ENCODE measurements at places on chromosomes 13 and 19.

DNA sequence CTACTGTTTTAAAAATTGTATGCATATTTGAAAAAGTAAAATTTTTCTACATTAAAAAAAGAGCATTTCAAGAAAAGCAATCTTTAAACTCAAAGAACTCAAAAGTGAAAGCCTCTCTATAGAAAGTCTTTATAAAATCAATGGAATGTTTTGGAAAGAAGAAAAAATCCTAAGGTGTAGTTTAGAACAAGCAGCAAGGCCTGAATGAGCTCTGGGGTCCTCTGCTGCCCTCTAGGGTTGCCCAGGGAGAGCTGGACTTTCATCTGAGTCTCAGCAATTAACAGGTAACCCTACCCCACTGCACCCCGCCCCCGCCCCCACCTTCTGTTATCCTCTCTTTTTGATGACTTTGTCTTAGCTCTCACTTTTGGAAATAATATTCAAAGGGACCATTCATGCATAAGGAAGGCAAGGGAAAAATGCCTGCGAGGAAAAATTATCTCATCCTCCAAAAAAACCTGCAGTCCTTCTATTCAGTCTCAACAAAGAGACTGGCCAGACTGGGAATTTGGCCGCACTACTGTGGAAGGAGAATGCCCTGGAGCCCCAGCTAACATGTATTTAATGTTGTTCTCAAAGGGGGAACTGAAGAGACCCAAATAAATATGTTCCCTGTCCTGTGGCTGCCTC, 24.1 kb downstream of the SLC25A30 start:
- no peak for DNase-seq

DNA sequence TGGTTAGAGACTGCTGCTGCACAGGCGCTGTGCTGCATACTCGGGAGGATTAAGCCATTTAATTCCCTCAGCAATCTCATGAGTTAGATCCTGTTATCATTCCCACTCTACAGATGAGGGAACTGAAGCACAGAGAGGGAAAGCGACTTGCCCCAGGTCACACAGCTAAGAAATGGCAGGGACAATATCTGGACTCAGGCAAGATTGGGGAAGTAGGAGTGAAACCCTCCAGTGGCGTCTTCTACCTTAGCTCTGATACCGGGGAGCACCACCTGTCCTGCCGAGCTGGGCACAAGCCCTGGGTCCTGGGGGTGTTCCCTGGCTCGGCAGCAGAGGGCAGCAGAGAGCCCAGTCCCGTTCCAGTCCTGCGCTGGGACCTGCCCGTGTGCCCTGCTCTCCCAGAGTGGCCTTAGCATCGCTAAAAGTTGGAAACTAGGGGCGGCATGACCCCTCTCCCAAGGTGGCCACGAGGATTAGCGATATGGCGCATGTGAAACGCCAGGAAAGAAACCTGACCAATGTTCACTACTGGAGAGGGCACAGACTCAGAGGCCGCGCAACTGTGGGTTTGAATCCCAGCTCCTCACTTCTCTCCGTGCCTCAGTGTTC, 20.5 kb downstream of the CYTH2 start:
- DNase-seq: peak; percentile 74

GRCh38 chr13:111117289-111117688, 2.2 kb downstream of the ARHGEF7 start:
- no peak for DNase-seq

GRCh38 chr13:71886880-71887279, 19.9 kb upstream of the DACH1 start:
- DNase-seq: no peak

GRCh38 chr13:43730642-43731041, 56.1 kb downstream of the ENOX1 start:
- DNase-seq: peak; percentile 54

- no peak for DNase-seq
These were observed 48.2 kb upstream of the CALM3 start for GRCh38 chr19:46552891-46553290.

DNA sequence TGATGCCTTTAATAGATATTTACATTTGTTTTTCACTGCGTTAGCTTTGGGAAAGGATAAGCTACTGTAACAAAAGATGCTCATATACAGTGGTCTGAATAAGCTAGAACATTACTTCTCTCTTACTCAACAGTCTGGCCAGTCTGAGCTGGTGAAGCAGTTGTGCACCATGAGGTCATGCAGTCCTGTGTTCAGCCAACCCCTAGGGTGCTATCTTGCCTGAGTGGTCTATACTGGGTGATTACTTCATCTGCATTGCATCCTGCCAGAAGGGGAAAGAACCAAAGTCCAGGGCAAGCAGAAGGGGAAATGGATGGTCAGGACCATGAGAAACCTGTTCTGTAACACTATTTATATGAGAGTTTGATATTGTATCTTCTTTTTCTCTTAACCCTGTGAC, 31.5 kb downstream of the ERCC5 start:
- DNase-seq: no peak

DNA sequence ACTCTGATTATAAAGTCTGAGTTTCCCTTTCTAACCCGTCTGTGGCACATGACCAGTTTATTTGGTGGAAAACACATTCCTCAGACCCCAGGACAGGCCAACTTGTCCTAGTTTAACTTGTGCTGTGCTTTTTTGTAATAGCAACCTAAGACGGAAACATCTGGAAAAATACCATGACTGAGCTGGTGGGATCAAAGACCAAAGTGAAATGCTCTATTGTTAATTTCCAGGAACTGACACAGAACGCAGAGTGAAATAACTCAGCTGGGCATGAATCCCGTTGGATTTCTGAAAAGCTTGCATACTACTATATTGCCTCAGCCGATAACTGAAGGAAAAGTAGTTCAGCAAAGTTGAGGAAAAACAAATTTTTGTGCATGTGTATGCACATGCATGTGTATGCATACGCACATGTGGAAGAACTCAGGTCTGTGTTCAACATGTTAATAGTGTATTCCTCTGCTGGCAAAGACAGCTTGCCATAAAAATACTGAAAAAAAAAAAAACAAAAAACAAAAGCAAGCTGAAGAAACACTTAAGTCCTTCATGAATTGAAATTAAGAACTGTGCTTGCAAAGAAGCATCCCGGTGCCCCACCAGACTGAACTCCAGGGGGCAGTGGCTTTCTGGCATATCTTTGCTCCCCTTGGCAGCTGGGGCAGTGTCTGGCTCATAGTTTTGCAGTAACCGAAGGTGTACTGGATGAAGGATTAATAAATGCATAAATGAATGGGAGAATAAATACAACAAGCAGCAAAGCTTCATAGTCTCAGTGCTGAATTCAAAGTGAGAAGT, 187.8 kb downstream of the LHFPL6 start:
- peak; percentile 64 for DNase-seq

DNA sequence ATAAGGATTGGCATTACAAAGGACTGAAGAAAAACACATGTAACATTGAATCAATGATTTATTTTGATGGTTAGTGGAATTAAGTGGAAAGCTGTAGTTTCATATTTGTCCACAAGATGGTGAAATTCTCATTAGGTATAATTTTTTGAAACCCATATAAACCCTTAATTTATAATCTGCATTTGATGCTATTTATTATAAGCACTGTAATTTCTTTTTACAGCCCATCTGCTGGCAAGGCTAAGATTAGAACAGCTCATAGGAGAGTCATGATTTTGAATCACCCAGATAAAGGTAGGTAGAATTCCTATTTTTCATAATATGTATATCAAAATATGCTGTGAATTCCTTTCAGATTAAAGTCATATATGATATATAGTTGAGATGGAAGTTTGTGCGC, 62.2 kb downstream of the DNAJC15 start:
- DNase-seq: no peak

DNA sequence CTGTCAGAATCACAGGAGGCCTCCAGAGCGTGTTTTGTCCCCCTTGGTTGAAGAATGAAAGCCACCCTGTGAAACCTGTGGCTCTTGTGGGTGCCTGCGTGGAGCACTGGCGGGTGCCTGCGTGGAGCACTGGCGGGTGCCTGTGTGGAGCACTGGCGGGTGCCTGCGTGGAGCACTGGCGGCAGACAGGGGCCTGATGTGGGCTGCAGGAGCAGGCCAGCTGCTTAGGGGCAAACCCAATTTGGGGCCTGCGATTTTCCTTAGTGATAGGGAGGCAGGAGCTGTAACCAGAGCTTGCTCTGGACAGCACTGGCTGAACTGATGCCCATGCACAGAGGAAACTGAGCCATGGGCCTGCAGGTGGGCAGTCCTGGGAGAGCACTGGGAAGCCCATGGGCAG, 24.3 kb downstream of the ARHGEF7 start:
- DNase-seq: no peak

DNA sequence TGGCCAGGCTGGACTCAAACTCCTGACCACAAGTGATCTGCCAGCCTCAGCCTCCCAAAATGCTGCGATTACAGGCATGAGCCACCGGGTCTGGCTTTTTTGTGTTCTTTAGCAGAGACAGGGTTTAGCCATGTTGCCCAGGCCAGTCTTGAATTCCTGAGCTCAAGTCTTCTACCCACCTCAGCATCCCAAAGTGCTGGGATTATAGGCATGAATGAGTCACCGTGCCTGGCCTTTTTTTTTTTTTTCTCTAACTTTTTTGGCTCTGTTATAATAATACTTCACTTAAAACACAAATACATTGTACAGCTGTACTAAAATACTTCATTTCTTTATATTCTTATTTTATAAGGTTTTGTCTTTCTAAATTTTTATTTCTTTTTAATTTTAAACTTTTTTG, 599.5 kb upstream of the PCDH9 start:
- no peak for DNase-seq

- DNase-seq: no peak
These were observed 23.9 kb downstream of the PIBF1 start for GRCh38 chr13:72805676-72806346.

DNA sequence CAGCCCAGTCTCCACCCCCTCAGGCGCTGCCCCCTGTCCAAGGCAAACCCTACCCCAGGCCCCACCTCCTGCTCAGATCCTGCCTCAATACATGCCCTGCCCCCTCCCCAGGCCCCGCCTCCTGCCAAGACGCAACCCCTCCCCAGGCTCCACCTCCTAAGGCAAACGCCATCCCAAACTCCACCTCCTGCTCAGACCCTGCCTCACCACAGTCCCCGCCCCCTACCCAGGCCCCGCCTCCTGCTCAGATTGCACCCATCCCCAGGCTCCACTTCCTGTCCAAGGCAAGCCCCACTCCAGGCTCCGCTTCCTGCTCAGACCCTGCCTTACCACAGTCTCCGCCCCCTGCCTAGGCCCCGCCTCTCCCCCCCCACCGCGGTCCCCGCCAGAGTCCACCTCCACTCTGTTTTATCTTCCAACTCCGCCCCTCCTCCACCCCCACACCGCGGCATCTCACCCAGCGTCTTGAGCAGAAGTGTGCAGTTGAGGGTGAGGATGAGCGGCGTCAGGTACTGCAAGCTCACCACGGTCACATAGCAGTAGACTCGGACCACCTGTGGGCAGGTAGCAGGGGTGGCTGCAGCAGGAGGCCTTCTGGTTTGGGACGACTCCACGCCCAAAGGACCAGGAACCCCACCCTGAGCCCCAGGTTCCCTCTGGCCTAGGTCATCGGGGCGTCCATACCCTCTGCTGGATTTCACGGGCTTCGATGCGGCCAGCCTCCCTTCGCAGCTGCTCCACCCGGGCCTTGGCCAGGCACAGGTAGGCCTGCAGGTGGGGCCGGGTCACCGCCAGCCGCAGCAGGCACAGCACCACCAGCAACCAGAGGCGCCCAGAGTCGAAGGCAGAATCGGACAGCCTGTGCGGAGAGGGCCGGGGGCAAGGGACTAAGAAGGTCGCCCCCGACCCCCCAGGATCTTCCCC, 17.7 kb downstream of the TMEM161A start:
- DNase-seq: peak; percentile 81

DNA sequence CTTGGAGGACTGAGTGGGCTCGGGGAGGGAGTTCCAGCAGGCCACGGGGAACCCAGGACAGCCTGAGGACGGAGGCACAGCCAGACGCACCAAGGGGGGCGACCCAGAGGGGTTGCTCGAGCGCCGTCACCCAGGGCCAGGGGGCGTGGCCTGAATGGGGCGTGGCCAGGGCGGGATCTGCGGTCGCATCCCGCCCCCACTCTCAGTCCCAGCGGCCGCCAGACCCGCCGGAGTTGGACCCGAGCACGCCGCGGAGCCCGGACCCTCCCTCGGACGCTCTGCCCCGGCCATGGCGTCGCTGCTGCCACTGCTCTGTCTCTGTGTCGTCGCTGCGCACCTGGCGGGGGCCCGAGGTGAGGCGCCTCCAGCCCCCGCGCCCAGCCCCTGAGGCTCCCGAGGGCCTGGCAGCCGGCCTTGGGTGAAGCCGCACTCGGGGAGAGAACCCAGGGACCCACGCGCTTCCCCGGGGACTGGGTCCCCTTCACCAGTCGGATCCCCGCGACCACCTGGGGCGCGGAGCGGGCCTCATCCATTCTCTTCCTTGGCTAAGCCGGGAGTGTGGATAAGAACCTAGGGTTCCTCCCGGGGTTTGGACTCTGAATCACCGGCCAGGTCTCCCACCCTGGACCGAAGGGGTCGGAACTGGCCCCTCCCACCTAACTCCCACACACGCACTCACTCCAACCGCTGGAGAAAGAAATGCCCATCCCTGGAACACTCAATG, at the start of gene CILP2:
Gene CILP2 (plus strand): TSS at position 205 of the 724 bp plus-strand sequence. CDS start 85 bp downstream, at position 290.
- peak; percentile 80 for DNase-seq

GRCh38 chr13:86725105-86725504, 925.9 kb upstream of the SLITRK6 start:
- no peak for DNase-seq

- DNase-seq: no peak
These were observed 5.2 kb upstream of the BCAM start for GRCh38 chr19:44803442-44804428.

DNA sequence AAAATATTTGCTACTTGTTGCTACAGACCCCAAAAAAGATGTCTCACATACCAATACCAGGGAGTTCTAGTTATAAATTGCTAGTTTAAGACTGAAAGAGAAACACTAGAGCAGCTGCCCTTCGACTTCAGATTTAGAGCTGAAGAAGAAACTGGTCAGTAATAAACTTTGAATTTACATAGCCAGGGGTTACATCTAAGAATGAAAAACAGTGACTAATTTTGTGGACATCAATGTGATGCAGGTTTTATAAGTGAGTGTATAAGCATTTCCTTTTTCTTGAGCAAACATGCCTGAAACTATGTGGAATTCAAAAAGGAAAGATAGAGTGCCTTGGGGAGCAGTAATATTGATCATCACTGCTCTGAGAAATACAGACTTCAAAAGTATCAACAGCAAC, 724.9 kb upstream of the MIR17HG start:
- no peak for DNase-seq

- DNase-seq: no peak
These were observed 595.5 kb upstream of the KLHL1 start for GRCh38 chr13:70703755-70704154.

- no peak for DNase-seq
These were observed 1094.7 kb downstream of the UQCRFS1 start for GRCh38 chr19:28118235-28118634.

- DNase-seq: no peak
These were observed 23.7 kb downstream of the VSTM1 start for GRCh38 chr19:54040003-54040402.

GRCh38 chr19:34655651-34656050, 21.3 kb downstream of the SCGB2B2 start:
- DNase-seq: no peak

- DNase-seq: no peak
These were observed 28.0 kb upstream of the RB1 start for GRCh38 chr13:48275507-48275906.

GRCh38 chr13:35448465-35448864, 28.0 kb downstream of the MAB21L1 start:
- no peak for DNase-seq

GRCh38 chr13:97266332-97266731, 44.2 kb downstream of the MBNL2 start:
- no peak for DNase-seq

Data from femur (tissue), 1 donor.